A549 treated with Hydrocortisone at 1 μM for 4 hours (cell line): ENCODE measurements at places on chromosomes 16 and 17. TPM values are rescaled to one million over a fixed set of nuclear protein-coding genes. Genes with fewer than 3 reads are reported as not detected.

Gene KRT32
- total RNA-seq: 0.05 to 0.07 TPM (median 0.06 TPM) in 3 of 5 replicates, not detected in the others

Gene METTL23
- 56.4 to 65.2 TPM (median 60.3 TPM) in 5 replicates for total RNA-seq

Gene C17orf100
- total RNA-seq: 1.8 to 3.3 TPM (median 2.8 TPM) in 5 replicates

Gene CES3
- total RNA-seq: 2.0 to 2.5 TPM (median 2.5 TPM) in 5 replicates

Gene MT1H
- total RNA-seq: not detected in 5 replicates

Gene HEATR9
- not detected in 5 replicates for total RNA-seq

Gene MYH2
- total RNA-seq: not detected in 5 replicates

Gene SYCE1L
- total RNA-seq: 2.5 to 8.8 TPM (median 8.2 TPM) in 5 replicates

Gene MILR1
- total RNA-seq: 0.97 to 1.7 TPM (median 1.5 TPM) in 5 replicates

Gene CSH2
- not detected in 5 replicates for total RNA-seq

Gene LRRC37A3
- total RNA-seq: 2.1 to 3.2 TPM (median 2.1 TPM) in 5 replicates

Gene EXOSC6
- total RNA-seq: 12.9 to 16.4 TPM (median 15.6 TPM) in 5 replicates

Gene OTOP3
- not detected in 5 replicates for total RNA-seq

Gene OMG
- not detected in 5 replicates for total RNA-seq

Gene TMEM88
- 0.51 to 1.5 TPM (median 0.66 TPM) in 5 replicates for total RNA-seq

Gene CXCL16
- 13.6 to 19.1 TPM (median 15.5 TPM) in 5 replicates for total RNA-seq

Gene MCRIP1
- 82.0 to 105 TPM (median 93.6 TPM) in 5 replicates for total RNA-seq

Gene IL34
- 0.26 to 0.72 TPM (median 0.38 TPM) in 5 replicates for total RNA-seq

Gene KRTAP9-3
- total RNA-seq: not detected in 5 replicates

Gene TMEM132E
- total RNA-seq: not detected in 5 replicates

Gene SLC6A2
- 0.10 to 0.14 TPM (median 0.12 TPM) in 3 of 5 replicates, not detected in the others for total RNA-seq

Gene ZNF19
- 1.5 to 2.9 TPM (median 1.9 TPM) in 5 replicates for total RNA-seq
